ENCODE measurements at places on chromosomes 4 and X. TPM values are rescaled to one million over a fixed set of nuclear protein-coding genes. Genes with fewer than 3 reads are reported as not detected.

- no peak for DNase-seq
Observed at GRCh38 chrX:134933248-134933647, 57.5 kb upstream of the SMIM10 start.

GRCh38 chr4:188647820-188648370, 508.7 kb downstream of the TRIML1 start:
- DNase-seq, result no peak

DNA sequence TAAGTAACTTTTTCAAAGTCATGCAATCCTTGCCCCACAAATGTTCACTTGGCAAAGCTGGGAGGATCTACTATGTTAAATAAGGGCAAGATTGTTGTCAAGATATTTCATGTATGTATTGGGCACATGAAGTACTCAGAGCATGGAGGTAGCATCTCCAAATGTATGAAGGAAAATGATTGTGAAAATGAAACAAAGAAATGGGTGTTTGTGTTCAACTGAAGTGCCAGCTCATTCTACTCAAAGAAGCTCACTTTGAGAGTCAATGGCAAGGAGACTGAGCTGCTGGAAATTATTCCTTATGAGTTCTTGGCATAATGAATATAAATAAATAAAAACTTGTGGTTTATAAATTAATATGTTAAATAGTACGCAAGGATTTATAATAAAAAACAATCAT, 124.5 kb upstream of the ARSJ start:
- no peak for DNase-seq

DNA sequence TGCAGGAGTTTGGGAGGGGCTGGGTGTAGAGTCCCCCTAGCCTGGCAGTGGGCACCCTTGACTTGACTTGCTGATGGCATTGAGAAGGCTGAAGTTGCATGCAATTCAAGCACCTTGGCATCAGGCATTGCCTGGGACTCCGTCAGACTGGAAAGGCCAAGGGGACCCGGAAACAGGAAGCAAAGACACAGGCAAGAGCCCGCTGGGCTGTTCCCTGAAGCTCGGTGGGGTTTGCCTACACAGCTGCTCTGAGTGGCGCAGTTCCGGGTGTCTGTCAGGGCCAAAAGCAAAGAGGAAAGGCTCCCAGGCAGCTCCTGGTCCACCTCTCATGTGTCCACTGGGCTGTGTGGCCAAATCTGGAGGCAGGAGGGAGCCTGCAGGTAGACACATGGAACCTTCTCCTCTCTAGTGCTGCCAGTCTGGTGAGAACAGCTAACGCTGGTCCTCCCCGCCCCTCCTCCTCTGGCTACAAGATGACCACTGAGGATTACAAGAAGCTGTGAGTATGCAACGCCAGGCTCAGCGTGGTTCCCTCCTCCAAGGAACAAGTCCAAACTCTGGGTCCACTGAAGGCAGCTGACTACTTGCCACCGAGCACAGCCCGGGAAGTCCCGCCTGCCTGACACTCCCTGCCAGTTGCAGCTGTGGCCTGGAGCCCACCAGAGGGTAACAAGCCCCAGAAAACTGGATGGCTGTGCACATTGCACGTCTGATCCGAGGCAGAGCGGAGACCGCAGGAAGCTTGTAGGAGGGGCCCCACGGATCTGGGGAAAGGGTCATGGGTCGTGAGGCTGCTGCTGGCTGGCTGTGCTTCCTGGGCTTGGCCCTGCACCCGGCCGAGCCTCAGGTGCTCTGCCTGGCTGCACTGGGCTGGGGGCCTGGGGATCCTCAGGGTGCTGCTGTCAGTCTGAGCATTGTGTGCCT, 20.1 kb downstream of the ZNF185 start:
- no peak for DNase-seq

DNA sequence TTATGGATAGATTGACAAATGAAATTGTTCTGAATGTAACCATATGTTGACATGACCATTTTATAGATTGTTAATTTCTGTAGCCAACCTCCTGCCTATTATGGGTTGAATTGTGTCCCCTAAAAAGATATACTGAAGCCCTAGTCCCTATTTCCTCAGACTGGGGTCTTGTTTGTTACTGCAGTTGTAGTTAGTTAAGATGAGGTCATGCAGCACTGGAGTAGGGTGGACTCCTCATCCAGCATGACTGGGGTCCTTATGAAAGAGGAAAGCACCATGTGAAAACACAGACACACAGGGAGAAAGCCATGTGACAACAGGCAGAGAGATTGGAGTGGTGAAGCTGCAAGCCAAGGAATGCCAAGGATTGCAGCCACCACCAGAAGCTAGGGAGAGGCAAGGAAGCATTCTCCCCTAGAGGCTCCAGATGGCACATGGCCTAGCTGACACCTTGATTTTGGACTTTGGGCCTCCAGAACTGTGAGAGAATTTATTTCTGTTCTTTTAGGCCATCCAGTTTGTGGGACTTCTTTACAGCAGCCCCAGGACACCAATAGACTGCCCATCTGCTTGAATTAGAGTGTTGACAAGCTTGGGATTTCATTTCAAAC, 14.0 kb downstream of the MTM1 start:
- no peak for DNase-seq

DNA sequence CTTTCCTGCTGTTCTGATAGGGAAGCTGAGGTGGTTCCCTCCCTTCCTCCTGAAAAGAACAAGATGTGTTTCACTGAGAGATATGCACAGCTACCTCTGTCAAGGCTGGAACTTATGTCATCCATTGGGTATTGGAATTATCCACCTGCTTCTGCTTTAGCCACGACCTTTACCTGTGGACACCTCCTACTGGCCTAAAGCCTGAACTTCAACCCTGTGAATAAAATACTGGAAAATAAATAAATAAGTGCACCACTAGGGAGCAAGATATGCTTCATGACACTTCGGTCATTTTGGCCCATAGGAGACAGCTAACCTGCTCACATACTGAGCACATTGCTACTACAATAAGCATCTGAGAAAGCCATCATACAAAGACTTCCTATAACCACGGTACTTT, 419.9 kb upstream of the NWD2 start:
- no peak for DNase-seq

Gene ASB12
- total RNA-seq, result not detected

Gene MAP7D2
- 0.38 TPM for total RNA-seq

Gene TREX2
- total RNA-seq, result 1.0 TPM

Gene CSAG3
- not detected for total RNA-seq

Gene LUZP4
- not detected for total RNA-seq
